Effector CD4-positive, alpha-beta T cell (primary cell): ENCODE measurements at places on chromosomes 5 and 9.

GRCh38 chr5:149223081-149223848, 48.4 kb upstream of the AFAP1L1 start:
- DNase-seq: no peak

GRCh38 chr5:135315386-135315785, 83.6 kb downstream of the MACROH2A1 start:
- no peak for DNase-seq

GRCh38 chr9:27451207-27451797, 72.8 kb upstream of the IFNK start:
- DNase-seq: no peak

- DNase-seq: no peak
Observed at GRCh38 chr9:20340511-20340861, 281.8 kb downstream of the MLLT3 start.

DNA sequence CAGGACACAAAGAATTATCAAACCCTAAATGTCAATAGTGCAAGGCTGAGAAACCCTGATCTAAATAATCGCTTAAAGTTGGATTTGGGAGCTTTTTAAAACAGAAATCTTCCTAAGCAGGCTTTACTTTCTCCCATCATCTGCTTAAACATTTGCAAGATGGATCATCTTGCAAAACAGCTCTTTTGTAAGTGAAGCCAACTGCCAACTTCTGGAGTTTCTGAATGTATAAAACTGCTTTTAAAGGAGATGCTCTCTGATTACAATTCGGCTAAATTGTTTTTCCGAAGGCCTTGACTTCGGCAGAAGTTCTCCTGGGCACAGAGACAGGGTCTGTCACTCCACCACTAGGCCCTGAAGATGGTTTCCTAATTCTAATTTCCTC, 1.3 kb downstream of the PTPN3 start:
- no peak for DNase-seq

GRCh38 chr9:33041432-33042188, 16.5 kb downstream of the DNAJA1 start:
- no peak for DNase-seq

GRCh38 chr5:166845044-166845443, 1446.4 kb upstream of the WWC1 start:
- DNase-seq: no peak

GRCh38 chr9:122346478-122347347, 24.1 kb upstream of the PTGS1 start:
- no peak for DNase-seq

- DNase-seq: no peak
Observed at GRCh38 chr9:5762421-5762820, 70.5 kb downstream of the ERMP1 start.

- DNase-seq: no peak
Observed at GRCh38 chr5:97026721-97027120, 90.8 kb downstream of the LNPEP start.

DNA sequence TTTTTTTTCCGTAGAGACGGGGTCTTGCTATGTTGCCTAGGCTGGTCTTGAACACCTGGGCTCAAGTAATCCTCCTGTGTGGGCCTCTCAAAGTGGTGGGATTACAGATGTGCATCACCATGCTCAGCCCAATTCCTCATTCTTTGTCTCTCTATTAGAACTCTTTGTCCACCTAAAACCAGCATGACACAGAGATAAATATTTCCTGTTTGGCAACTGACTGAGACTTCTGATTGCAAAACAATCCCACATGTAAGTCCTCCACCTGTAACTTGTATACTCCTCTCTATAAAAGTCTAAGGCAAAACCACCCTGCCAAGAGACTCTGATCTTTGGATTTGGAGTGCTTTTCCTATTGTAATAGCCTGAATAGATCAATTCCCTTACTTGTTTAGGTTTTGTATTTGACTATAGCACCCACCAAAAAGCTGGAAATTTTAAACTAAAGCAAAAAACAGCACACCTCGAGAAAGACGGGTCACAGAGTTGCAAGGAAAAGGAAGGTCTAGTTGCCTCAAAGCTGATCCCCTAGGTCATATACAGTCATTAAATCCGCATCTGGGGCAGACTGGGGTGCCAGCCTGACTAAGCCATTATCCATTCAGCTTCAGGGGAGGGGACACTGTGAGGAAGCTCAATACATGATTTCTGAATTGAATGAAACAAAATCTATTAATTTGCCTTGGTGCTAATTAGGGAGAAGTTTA, 13.5 kb upstream of the KIF27 start:
- no peak for DNase-seq

GRCh38 chr9:109907400-109907799, 127.4 kb downstream of the PALM2AKAP2 start:
- no peak for DNase-seq

DNA sequence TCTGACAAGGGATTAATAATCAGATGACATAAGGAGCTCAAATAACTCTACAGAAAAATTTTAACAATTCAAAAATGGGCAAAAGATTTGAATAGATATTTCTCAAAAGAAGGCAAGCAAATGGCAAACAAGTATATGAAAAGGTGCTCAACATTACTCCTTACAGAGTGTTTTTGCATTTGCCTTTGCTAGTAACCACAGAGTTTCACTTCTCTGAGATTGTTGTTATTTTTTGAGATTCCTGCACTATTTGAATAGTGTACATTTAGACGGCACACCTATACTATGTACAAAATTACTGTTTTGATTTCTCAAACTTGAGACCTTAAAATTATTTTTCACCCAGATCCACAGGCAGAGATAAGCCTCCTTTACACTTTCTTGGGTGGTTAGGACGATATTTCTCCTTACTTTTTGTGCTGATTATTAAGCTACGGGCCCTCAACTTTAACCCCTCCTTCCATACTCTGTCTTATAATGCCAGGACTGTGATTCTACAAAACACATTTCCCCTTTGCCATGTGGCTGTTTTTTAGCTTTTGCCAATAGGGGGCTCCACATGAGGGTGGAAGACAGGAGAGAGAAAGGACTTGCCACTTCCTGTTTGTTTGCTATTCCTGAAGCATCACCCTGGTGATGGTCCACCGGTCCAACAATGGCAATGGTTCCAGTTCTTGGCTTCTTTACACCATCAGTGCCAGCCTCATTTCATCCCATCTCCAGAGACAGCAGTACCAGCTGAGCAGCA, 65.0 kb upstream of the DAP start:
- DNase-seq: no peak

- no peak for DNase-seq
Observed at GRCh38 chr9:33148367-33149014, 18.6 kb downstream of the B4GALT1 start.

DNA sequence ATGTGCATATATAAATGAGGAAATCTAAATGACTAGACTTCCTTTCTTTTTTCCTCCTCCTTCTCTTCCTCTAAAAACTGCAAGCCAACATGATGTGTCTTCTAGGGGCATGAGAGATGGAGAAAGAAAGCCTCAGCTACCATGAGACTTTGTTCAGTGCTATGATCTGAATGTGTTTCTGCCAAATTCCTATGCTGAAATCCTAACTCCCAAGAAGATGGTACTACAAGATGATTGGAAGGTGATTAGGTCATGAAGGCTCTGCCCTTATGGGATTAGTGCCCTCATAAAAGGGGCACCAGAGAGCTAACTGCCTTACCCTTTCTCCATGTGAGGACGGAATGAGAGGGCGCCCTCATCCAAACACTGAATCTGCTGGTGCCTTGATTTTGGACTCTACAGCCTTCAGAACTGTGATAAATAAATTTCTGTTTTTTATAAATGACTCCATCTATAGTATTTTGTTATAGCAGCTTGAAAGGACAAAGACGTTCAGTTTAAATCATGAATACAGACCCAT, 72.2 kb upstream of the IL6ST start:
- no peak for DNase-seq

DNA sequence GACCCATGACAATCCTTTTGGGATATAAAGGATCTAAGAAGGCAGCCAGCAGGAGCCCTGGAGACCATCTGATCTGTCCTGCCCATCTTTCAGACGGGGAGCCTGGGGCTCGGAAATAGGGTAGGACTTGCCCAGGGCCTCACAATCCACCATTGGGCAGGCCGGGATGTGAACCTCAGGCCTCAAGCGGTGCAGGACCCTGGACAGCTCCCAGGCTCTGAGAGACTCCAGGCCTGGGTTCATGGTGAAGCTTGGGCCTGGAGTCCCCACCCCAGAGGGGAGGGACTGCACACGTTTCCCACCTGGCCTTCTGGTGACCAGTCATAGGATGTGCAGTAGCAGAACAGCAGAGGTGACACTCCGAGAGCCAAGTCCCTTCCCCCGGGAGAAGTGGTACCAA, 36.6 kb upstream of the RAPGEF1 start:
- no peak for DNase-seq
